ENCODE measurements at places on chromosomes 2 and 18.
A peak's percentile ranks its signal among the peaks of the same experiment; 100 is the strongest.

DNA sequence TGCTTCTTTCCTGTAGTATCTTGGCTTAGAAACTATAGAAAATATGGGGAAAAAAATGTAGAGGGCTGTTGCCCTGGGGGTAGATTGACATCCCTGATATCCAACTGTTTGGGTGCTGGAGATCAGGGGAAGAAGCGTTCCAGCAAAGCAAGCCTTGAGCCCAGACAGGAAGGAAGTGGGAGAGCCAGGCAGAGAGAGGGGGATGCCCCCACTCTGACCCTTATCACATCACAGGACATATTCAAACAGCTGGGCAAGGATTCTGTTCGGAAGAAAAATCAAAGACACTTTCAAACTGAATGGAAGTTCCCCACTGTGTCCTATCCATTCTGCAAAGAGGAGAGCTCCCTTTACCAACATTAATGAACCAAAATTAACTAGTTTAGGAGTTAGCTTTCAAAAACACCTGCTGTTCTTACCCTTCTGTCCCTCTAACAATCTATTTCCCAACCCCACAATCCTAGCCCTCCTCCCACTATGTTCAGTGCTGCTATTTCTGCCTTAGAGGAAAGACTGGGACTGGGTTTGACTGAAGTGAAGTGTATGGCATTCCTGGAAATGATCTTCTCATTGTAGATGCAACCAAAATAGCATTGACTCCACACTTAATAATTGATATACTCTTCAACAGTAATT is 16.9 kb upstream of the KCNG3 start:
- no peak overlapping the region for H3K27ac ChIP-seq
- H3K27me3 ChIP-seq, result no peaks in the 10 kb centered on the region
- no peak overlapping the region for H3K4me3 ChIP-seq
- no peak for DNase-seq
- H3K4me1 ChIP-seq, result peaks cover 3% of the 10 kb centered on the region
- H3K36me3 ChIP-seq, result no peaks in the 10 kb centered on the region

GRCh38 chr18:25544546-25545287 is 192.8 kb upstream of the ZNF521 start:
- no peak overlapping the region for H3K4me3 ChIP-seq
- no peaks in the 10 kb centered on the region for H3K36me3 ChIP-seq

DNA sequence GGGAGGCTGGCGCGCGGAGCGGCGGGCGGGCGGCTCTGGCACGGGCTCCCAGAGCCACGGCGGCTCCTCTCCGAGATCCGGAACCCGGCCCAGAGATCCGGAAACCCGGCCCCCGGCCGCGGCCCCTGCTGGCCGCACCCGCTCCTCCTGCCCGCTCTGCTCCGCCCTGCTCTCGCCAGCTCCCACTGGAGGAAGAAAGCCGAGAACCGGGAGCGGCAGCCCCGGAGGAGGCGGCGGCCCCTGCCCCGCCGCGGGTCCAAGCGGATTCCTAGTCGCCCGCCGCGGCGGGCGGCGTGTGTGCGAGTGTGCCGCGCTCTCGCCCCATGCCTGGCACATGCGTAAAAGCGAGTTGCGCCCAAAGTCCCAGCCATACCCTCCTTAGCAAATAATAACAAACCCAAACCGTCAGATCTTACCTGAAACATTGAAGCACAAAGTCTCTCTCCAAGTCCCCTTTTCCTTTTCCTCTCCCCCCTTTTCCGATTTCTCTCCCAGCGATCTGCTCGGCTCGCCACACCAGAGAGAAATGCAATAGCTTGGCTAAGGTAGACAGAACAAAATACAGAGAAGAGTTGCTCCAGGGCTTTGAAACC is 108.7 kb upstream of the KCTD1 start:
- DNase-seq, result peak; percentile 54
- H3K4me3 ChIP-seq, result peak overlapping the region; percentile 87
- no peak overlapping the region for H3K27ac ChIP-seq
- H3K27me3 ChIP-seq, result no peaks in the 10 kb centered on the region

GRCh38 chr2:240432820-240433801 is 2.4 kb upstream of the GPC1 start:
- peaks cover 8% of the 10 kb centered on the region for H3K27me3 ChIP-seq
- H3K4me1 ChIP-seq, result peaks cover 23% of the 10 kb centered on the region
- H3K27ac ChIP-seq, result no peak overlapping the region

DNA sequence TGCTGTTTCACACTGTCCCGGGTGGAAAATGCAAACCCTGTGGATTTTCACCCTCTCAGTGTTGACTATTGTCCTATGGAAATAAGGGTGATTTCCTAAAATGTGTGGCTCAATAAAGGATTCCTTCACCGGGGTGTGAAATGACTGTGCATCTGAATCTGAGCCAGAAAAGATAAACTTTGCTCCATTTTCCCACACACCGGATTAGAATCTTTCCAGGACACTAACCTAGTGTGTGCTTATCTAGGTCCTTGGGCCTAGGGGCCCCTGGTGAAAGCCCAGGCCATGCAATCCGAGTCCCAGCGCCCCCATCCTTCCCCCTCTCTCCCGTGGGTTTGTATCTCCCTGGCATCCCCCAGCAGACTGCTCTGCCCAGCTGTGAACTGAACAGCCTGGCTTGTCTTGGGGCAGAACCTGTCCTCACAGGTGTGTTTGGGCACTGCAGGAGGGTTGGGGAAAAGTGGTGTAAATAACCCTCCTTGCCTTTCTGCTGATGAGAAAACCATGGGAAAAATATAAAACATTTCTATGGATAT is 17.3 kb downstream of the KLHL29 start:
- H3K4me3 ChIP-seq, result no peak overlapping the region
- peaks cover 1% of the 10 kb centered on the region for H3K4me1 ChIP-seq
- no peak for DNase-seq

DNA sequence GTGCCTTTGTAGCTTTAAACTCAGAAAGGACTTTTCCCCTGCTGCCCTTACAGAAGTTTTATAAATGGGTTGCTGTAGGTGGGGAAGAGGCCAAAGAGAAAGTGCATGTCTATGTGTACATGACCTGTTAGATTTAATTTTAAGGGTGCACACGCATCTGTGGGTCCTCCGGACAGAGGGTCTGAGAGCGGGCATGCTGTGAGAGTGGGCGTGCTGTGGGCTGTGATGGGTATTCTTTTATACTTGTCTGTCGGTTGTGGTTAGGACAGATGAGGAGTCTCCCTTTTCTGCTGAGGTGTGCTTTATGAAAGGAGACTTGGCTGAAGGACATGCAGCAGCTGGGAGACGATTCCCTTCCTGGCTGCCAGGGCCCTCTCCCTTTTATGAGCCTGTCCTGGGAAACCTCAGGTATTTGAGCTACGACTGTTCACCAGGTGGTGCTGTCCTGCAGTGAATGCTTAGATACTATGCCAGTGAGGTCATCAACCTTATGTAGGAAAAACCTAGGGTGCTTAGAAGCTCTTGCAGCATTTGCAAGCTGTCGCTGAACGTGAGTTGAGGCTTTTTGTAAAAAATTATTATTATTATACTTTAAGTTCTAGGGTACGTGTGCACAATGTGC is 67.5 kb downstream of the TANC1 start:
- DNase-seq, result no peak
- no peak overlapping the region for H3K4me3 ChIP-seq
- H3K4me1 ChIP-seq, result peaks cover 3% of the 10 kb centered on the region
- H3K27ac ChIP-seq, result no peak overlapping the region
- no peaks in the 10 kb centered on the region for H3K36me3 ChIP-seq

DNA sequence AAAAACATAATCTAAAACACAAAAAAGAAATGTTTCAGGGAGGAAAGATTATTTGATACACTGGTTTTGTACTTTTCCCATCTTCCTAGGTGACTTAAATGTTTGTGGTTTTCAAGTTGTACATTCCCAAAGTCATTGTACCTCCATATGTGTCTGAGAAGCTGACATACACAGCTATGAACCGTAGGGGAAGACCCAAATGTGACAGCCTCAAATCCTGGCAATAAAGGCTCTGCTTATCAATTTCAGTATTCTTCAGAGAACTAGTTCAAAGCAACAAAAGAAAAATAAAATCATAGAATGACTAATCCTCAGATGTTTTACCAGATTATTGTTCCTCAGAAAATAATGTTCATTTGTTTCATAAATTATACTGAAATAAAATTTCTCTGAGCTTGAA is 2.5 kb downstream of the DYNC2LI1 start:
- DNase-seq, result no peak
- no peaks in the 10 kb centered on the region for H3K4me1 ChIP-seq
- peaks cover 4% of the 10 kb centered on the region for H3K36me3 ChIP-seq
- H3K4me3 ChIP-seq, result no peak overlapping the region
- H3K27me3 ChIP-seq, result no peaks in the 10 kb centered on the region
- no peak overlapping the region for H3K27ac ChIP-seq

- no peaks in the 10 kb centered on the region for H3K36me3 ChIP-seq
- no peak overlapping the region for H3K27ac ChIP-seq
- no peak overlapping the region for H3K4me3 ChIP-seq
- H3K4me1 ChIP-seq, result peaks cover 53% of the 10 kb centered on the region
- H3K27me3 ChIP-seq, result no peaks in the 10 kb centered on the region
These were observed 421.5 kb upstream of the POU3F3 start for GRCh38 chr2:104432401-104432800.

DNA sequence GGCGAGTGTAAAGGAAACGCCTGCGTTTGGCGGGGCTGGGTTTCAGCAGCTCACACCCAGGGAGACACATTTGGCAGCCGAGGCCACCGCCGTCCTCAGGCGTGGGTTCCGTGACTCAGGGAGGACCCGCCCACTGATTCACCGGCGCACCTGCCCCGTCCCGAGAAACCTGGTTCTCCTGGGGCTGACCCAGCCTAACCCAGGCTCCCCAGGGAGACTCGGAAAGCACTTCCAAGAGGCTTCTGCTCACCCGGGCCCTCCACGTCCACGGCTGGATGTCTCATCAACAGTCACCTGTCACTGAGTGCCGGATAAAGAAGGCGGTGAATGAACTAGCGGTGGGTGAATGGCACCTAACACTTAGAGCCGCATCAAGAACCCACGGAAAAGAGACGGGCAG is 126.4 kb upstream of the CTDP1 start:
- H3K4me3 ChIP-seq, result no peak overlapping the region
- no peaks in the 10 kb centered on the region for H3K36me3 ChIP-seq
- H3K4me1 ChIP-seq, result no peaks in the 10 kb centered on the region

DNA sequence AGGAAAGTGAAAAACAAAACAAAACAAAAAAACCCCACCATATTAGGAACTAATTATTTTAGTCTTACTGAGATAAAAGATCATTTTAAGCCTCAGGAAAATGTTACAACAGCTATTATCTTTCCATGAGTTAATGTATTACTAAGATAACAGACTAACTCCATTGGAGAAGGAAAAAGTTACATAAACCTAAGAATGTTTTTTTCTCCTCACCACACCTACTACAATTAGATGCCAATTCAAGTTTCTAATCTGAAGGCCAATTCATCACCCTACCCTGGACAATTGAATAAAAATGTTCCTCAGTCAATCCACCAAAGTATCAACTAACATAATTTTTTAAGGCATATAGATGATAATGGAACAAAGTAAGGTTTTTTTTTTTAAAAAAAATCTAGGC is 10.2 kb upstream of the GFPT1 start:
- H3K4me1 ChIP-seq, result no peaks in the 10 kb centered on the region
- no peak overlapping the region for H3K4me3 ChIP-seq
- no peak for DNase-seq
- no peaks in the 10 kb centered on the region for H3K27me3 ChIP-seq

- H3K36me3 ChIP-seq, result peaks cover 17% of the 10 kb centered on the region
- DNase-seq, result no peak
- H3K27ac ChIP-seq, result no peak overlapping the region
These were observed 125.4 kb downstream of the MGAT5 start for GRCh38 chr2:134379293-134379692.

GRCh38 chr2:3532941-3533340 is 13.6 kb upstream of the ADI1 start:
- H3K4me1 ChIP-seq, result peaks cover 14% of the 10 kb centered on the region
- no peak overlapping the region for H3K27ac ChIP-seq
- DNase-seq, result no peak
- no peaks in the 10 kb centered on the region for H3K27me3 ChIP-seq

DNA sequence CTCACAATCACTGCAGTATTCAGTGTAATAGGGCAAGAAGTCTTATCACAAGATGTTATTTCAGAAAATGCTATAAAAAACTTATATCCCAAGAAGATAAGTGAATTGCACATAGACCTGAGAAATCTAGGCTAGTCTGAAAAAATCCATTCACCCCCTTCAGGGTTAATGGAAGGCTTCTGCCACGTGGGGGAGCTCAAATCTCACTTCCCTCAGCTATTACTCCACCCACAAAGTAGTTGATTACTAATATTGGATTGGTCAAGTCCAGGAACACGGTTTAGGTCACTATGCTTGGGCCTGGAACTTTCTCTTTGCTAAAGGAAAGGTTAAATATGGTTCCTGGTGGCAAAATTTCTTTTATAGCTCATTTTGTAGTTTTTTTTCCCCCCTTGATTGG is 51.2 kb upstream of the ADAM23 start:
- no peak overlapping the region for H3K27ac ChIP-seq
- H3K36me3 ChIP-seq, result no peaks in the 10 kb centered on the region
- DNase-seq, result no peak
- peaks cover 8% of the 10 kb centered on the region for H3K27me3 ChIP-seq
- H3K4me1 ChIP-seq, result peaks cover 2% of the 10 kb centered on the region

GRCh38 chr2:138922973-138923563 is 142.9 kb upstream of the NXPH2 start:
- H3K36me3 ChIP-seq, result no peaks in the 10 kb centered on the region
- no peak for DNase-seq
- H3K4me1 ChIP-seq, result peaks cover 4% of the 10 kb centered on the region
- H3K27ac ChIP-seq, result no peak overlapping the region
- no peak overlapping the region for H3K4me3 ChIP-seq

DNA sequence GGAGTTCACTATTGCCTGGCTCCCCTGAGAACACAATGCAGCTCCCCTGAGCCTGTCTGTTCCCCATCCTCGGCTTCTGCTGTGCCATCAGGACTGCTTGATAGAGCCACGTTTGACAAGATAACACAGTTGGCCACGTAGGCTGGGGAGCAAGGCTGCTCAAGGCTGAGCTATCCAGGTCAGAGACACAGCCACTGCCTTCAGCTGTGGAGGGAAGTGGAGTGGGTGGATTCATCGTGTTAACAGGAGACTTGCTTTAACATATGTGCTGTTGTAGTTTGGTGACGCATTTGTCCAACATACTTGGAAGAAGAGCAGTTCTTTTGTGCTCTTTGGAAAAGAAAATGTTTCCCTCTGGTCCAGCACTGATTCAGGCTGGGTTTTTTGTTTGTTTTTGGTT is 68.8 kb downstream of the WDSUB1 start:
- H3K36me3 ChIP-seq, result peaks cover 2% of the 10 kb centered on the region
- H3K4me1 ChIP-seq, result no peaks in the 10 kb centered on the region
- no peak overlapping the region for H3K4me3 ChIP-seq
- no peak for DNase-seq
- H3K27ac ChIP-seq, result no peak overlapping the region
- no peaks in the 10 kb centered on the region for H3K27me3 ChIP-seq

DNA sequence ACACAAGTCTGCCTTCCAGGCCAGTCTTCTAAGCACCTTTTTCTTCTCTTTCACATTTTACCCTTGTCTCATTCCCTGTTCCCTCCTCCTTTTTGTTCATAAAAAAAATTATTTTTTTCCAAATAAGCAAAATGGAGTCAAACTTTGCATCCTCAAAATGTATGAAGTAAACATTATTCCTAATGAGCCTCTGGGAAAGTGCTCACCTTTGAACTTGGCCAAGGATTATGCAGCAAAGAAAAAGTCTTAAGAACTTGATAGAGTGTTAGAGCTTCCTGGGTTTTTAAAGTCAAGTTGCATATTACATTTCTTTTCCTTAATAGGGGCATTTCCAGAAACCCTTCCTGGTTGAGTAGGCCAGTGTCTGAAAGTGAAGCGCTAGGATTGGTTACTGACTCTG is 31.6 kb downstream of the EPAS1 start:
- no peaks in the 10 kb centered on the region for H3K36me3 ChIP-seq
- no peaks in the 10 kb centered on the region for H3K4me1 ChIP-seq
- DNase-seq, result no peak
- H3K4me3 ChIP-seq, result no peak overlapping the region
- no peaks in the 10 kb centered on the region for H3K27me3 ChIP-seq
- no peak overlapping the region for H3K27ac ChIP-seq

All from neuronal stem cell (in vitro differentiated cells).